ENCODE measurements at places on chromosomes 4 and X.
A peak's percentile ranks its signal among the peaks of the same experiment; 100 is the strongest.

GRCh38 chr4:127788517-127788916, 6.4 kb downstream of the HSPA4L start:
- no peak for DNase-seq

- no peak for DNase-seq
Measured at GRCh38 chr4:94976371-94977011, 218.7 kb downstream of the BMPR1B start.

GRCh38 chrX:116321711-116322110, 114.7 kb upstream of the SLC6A14 start:
- DNase-seq = no peak

DNA sequence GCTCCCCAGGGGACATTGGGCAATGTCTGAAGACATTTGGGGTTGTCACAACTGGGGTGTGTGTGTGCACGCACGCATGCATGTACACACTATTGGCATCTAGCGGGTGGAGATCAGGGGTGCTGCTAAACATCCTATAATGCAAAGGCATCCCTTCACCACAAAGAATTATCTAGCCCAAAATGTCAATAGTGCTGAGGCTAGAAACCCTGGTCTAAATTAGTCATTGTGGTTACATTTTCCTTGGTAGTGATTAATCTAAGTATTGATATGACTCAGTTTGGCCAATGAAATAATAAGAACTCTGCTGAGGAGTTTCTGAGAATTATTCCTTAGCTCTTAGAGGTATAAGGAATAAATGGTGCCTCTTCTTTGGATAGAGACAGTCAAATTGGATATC, 200.2 kb downstream of the CLCN4 start:
- no peak for DNase-seq

GRCh38 chr4:114012749-114013148, 33.3 kb upstream of the ARSJ start:
- no peak for DNase-seq

GRCh38 chr4:986879-987623, at the start of gene IDUA:
TSS of gene IDUA (plus strand) at chr4:987044. CDS start at chr4:987085, 41 bp downstream.
- peak; percentile 86 for DNase-seq
